Sigmoid colon (tissue), 7 donors: ENCODE measurements at places on chromosomes 13 and 19. TPM values are rescaled to one million over a fixed set of nuclear protein-coding genes. Genes with fewer than 3 reads are reported as not detected.

DNA sequence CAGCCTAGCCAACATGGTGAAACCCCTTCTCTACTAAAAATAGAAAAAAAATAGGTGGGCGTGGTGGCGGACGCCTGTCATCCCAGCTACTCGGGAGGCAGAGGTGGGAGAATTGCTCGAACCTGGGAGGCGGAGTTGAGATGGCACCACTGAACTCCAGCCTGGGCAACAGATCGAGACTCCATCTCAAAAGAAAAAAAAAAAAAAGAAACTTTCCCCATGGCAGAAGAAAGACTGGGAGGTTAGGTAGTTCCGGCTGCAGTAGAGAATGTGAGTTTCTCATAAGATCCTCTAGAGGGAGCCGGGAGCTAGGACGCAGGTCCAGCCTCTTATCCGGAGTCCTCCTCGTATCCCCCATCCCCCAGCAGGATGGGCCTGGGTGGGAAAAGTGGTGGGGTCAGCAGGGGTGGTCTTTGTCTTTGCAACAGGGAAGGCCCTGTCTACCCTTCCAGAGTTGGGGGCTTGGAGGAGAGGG is 13.2 kb upstream of the CREB3L3 start:
- DNase-seq = no peak

PNMA8C gene
- total RNA-seq = 0.36 TPM

CYP2F1 gene
- not detected for total RNA-seq

GRCh38 chr19:27740396-27740795 is 1472.6 kb downstream of the UQCRFS1 start:
- no peak for DNase-seq

ARMC6 gene
- 11.4 TPM for total RNA-seq

- DNase-seq = no peak
Measured at GRCh38 chr19:17807731-17808316, 12.9 kb downstream of the B3GNT3 start.
